ENCODE measurements at places on chromosomes 1 and 21. TPM values are rescaled to one million over a fixed set of nuclear protein-coding genes. Genes with fewer than 3 reads are reported as not detected.

The TAS1R1 gene
- not detected for total RNA-seq

DNA sequence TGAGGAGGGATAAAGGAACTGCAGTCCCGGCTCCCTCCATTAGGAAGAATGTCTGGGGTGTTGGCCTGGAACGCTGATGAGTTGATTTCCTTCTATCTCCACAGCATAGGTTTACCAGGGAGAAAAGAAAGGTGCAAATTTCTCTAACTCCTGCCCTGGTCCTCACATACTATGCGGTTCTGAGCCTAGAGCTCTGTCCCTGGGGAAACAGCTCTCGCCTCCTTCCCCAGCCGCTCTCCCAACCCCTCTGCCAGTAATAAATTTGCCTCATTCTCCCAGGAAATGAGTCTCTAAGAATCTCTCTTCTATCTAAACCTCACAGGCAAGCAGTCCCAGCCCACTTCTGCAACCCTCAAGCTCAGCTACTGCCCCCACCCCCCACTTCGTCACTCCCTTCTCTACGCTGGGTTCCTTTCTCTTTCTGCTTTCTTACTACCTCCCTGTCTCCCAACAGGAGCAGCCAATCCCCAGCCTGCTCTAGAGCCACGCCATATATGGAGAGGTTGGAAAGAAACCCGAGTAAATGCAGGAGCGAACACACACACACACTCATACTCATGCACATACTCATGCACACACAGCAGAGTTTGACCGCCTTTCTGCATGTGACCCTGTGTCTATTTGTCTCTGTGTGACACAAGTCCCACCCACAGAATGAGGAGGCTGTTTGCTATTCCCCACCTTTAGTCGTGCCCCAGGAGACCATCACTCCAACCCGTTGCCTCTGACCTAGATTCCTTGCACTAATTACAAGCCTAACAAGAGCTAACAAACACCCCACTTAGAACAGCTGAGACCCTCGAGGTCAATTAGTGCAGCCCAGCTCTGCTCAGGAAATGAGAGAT is 13.4 kb downstream of the PLEKHO1 start:
- DNase-seq: peak; percentile 98

GRCh38 chr1:68454534-68454933 is 4.8 kb upstream of the RPE65 start:
- DNase-seq: no peak

- DNase-seq: no peak
Measured at GRCh38 chr1:207985996-207986395, 75.1 kb upstream of the CD34 start.

DNA sequence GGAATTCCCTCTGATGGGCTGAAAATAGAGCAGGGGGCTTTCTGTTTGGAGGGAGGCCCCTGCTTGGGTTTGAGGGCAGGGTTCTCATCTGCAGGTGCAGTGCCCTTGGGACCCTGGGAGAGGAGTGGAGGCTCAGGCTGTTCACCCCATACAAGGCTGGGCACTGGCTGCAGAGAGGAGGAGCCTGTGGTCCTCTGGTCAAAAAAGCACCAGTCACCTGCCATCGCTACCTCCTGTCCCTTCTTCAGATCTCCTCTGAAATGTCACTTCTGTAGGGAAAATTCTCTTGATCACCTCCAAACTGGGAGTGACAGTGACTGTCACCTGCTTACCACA is 108.9 kb downstream of the TRABD2B start:
- DNase-seq: no peak

The CFAP45 gene
- not detected for total RNA-seq

The GPR52 gene
- total RNA-seq: not detected

Measured in G401 (cell line).